ENCODE measurements at places on chromosomes 3 and 15.

DNA sequence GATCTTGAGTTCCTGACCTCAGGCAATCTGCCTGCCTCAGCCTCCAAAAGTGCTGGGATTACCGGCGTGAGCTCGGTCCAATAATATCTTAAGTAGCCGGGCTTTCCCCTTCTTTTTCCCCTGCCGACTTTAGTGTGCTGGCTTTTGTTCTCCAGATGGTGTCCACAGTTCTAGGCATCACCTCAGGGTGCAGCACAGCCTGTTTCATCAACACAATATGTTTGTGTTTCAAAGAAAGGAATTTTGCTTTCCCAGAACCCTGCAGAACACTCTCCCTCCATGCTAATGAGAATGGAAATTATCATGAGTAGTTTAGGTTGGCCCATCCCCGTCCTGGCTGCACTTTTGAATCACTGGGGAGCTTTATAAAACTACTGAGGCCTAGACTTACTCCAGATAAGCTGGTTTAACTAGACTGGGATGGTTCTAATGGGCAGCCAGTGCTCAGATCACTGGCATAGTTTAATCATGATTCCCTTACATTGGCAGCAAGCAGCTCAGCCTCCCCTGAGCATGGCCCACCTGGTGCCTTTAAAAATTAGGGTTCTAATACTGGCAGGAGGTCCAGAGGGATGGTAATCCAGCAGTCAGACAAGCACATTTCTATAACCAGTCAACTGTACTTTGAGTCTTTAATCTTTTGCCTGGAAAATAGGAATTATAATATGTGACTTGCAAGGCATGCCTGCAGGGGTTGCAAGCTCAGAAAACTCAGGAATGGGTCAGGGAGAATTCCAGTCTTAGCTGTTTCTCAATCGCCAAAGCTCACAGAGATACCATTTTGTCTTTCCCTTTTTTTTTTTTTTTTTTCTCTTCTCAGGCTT is 127.6 kb upstream of the RASGRP1 start:
- no peak for DNase-seq

DNA sequence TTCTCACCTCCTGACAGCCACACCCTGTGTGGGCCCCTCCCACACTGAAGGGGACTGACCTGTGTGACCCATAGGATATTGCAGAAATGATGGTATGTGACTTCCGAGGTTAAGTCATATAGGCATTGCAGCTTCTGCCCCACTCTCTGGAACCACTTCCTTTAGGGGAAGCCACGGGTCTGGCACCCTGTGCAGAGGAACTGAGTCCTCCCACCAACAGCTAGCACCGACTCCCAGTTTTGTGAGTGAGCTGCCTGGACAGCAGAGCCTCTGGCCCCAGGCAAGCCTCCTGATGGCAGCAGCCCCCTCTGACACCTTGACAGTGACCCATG is 24.6 kb upstream of the SLC6A6 start:
- no peak for DNase-seq

GRCh38 chr3:48690846-48691458 is 5.2 kb upstream of the NCKIPSD start:
- no peak for DNase-seq

DNA sequence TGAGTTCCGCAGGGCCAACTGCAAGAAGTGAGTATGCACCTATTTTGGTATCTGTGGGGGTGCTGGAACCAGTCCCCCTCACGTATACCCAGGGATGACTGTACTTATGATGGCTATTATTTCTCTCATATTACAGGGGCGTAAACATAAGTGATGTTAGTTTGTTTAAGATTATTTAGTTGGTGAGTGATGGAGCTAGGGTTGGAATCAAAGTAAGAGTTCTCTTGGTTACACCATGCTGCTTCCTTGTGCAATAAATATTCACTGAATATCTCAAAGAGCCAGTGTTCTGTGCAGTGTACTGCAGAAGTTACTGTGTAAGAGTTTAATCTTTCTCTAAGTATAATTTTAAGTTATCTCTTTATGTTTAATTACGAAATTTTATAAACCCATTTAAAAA is 12.8 kb upstream of the UTS2B start:
- DNase-seq, result no peak

- no peak for DNase-seq
Observed at GRCh38 chr3:161920196-161920595, 423.6 kb downstream of the OTOL1 start.

- DNase-seq, result no peak
Observed at GRCh38 chr15:96422125-96422524, 91.6 kb downstream of the NR2F2 start.

GRCh38 chr3:71487418-71487817 is 96.1 kb downstream of the FOXP1 start:
- DNase-seq, result no peak

- no peak for DNase-seq
Observed at GRCh38 chr3:139101396-139101795, 56.7 kb upstream of the PRR23C start.

GRCh38 chr3:12952343-12953200 is 111.2 kb upstream of the RPL32 start:
- no peak for DNase-seq

- peak; percentile 48 for DNase-seq
Observed at GRCh38 chr15:64461721-64462162, 1.4 kb downstream of the ZNF609 start.

DNA sequence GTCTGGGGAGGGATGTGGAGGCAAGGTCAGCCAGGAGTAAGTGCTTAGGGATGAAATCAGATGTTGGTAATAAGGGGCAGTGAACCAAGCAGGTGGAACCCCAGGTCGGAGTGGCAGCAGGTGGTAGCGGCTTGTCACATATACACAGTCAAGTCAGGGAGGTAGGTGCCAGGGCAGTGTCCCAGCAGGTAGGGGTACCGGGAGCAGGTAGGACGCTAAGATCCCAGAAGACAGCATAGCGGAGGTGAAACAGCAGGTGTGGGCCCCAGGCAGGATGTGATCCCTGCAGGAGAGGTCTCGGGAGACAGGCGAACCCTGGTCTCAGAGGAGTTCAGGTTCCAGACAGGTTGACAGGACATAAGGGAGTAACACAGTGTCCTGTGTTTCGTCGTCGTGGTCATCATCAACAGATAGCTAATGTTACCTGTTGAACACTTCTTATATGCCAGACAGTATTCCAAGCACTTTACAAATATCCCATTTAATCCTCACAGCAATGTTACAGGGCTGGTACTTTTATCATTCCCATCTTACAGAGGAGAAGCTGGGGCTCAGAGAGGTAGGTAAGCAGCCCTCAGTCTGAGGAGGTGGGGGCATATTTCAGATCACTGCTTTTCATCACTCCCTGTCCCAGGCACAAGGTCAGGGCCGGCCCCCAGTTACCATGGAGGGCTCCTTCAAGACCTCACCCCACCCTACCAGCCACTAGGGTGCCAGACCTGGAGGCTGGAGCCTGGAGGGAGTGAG is 241.6 kb downstream of the UACA start:
- DNase-seq, result no peak

DNA sequence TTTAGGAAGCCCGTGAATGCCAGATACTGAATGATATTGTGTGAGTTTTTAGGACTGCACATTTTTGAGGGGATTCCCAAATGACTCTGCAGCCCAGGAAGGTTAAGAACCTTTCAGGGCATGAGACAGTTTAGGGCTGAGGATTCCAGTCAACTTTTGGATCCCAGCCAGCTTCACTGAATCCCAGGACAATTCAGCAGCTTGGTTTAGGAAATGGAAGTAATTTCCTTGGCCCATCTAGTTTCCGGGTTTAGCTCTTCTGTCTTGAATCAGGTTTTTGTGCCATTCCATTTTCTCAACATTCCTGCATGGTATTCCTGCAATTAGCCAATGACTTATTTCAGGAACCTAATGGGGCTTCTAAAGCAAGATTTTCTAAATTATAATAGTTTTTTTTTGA is 253.9 kb downstream of the LSAMP start:
- no peak for DNase-seq

DNA sequence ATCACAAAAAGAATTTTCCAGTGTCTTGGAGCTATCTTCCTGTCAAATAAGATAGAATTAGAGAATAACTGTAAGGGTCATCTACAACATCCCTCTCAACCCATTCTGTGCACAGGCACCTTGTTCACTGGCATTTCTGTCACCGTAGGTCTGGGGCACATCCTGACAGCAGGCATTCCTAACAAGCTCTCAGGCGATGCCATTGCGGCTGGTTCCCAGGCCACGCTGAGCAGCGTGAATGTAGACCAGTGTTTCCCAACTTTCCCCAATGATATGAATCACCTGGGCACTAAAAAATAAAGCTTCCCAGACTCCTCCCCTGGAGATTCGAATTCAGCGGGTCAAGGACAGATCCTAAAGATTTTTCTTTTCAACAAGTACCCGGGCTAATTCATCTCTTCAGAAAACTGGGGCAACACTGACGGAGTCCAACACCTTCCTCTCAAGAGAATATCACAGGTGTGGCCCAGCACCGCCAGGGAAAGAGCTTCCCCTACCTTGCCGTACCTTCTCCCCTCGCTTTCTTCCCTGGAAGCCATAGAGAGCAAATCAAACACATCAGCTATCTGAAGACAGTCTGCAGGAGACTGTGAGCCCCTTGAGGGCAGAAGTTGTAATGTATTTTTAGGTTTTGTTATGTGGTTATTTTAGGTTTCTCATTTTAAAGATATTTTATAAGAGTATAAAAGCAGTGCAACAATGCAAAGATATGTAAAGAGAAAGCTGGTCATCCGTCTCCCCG is 143.4 kb downstream of the LIPC start:
- DNase-seq, result no peak

DNA sequence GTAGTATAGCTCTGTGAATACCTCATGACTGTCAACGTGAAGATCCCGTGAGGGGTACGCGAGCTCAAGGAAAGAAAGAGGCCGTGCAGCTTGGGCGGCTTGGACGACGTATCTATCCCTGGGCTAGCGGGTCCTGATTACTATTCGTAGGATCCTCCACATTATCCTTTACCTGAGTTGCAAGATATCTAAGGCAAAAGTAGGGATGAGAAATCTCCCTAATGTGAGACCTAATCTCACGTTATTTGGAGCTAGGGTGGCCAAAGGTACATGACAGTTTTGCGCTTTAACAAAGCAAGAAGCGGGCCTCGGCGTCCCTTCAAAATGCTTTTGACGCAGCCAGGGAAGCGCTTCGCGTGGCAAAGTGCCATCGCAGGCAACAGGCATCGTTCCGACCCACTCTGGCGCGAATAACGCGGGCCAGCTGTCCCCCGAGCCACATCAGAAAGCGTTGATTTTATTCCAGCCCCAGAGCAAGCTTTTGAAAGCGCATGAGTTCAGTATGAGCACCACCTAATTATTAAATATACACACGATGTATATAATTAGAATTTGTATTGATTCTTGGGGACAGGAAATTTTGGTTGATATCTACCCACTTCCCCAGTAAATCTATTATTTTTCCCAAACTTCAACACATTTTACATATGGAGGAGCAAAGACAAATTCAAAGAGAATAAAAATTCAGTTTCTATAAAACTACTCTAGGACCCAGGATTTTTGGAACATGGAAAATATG is 2.5 kb upstream of the EOMES start:
- no peak for DNase-seq

GRCh38 chr3:135990903-135991302 is 25.4 kb downstream of the PPP2R3A start:
- DNase-seq, result no peak

GRCh38 chr15:79520654-79521053 is 88.5 kb downstream of the MINAR1 start:
- DNase-seq, result no peak

DNA sequence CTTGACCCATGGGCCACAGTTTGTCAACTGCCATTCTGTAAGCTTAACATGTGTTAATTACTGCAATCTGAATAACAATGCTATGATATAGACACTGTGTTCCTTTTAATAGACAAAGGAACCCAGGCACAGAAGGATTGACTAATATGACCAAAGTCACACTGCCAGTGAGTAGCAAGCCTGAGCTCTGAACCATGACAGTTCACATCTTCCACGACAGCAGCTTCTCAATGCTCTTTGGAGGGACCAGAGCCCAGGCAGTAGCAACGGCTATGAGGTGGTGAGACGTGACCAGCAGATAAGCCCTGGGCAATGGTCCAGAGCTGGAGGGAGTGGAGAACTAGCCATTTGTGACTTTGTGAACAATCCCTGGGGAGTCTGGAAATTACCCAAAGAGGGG is 19.4 kb downstream of the CA12 start:
- DNase-seq, result no peak

DNA sequence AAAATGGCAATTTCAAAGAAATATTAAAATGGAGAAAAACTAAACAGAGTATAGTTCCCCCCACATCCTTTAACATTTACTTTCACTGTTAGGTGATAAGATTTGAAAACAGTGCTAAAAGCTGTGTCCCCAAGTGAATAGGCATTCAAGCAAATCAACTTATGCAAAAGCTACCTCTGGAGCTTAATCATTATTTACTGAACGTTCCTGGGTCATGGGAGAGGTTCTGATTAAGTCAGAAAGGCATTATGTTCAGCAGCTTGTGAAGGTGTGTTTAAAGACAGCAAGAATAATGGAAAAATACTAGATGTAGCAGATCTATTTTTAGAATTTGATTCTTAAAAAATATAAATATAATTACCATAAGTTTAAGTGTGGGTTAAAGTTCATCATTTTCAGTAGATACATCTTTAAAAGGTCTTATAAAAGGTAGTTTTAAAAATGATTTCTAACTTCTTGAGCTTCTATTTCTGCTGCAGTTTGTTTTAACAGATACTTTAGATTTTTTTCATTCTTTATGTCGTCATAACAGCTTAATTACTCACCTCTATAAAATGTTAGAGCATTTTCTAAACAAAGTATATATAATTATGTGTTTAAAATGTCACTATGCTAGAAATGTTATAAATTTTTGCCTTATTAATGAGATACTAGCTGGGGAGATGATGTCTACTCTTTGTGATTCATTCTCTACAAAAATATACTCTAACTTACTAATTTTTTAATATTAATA is 127.9 kb downstream of the MITF start:
- no peak for DNase-seq

DNA sequence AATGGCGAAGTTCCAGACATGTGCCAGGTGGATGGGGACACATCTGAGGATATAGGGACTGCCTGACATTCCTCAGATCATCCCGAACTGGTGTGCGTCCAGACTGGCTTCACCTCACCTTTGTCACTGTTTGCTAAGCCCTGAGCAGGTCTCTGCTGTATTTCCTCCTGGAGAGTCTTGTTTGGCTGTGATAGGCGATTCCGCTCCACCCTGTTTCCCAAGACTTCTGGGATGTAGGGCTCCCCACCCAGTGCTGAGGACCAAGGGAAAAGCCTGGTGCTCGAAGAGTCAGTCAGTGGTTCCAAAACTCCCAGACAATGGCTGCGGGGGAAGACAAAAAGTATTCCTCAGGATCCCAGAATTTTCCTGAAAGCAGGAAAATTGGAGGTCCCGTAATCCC is 11.1 kb upstream of the FURIN start:
- DNase-seq, result no peak

GRCh38 chr15:50513001-50513400 is 33.5 kb downstream of the USP50 start:
- DNase-seq, result no peak

GRCh38 chr3:168271932-168272331 is 176.2 kb upstream of the GOLIM4 start:
- DNase-seq, result no peak

- DNase-seq, result no peak
Observed at GRCh38 chr3:66299891-66300290, 79.1 kb downstream of the SLC25A26 start.

GRCh38 chr3:14718539-14718938 is 43.6 kb downstream of the C3orf20 start:
- DNase-seq, result no peak

GRCh38 chr15:55327387-55327786 is 8.4 kb downstream of the PIGB start:
- no peak for DNase-seq

GRCh38 chr3:15171096-15171495 is 35.0 kb upstream of the CAPN7 start:
- DNase-seq, result no peak

- no peak for DNase-seq
Observed at GRCh38 chr3:106323586-106323985, 454.8 kb upstream of the CBLB start.
